NCI-H2107 (cell line): ENCODE measurements at places on chromosomes 1 and 21.

DNA sequence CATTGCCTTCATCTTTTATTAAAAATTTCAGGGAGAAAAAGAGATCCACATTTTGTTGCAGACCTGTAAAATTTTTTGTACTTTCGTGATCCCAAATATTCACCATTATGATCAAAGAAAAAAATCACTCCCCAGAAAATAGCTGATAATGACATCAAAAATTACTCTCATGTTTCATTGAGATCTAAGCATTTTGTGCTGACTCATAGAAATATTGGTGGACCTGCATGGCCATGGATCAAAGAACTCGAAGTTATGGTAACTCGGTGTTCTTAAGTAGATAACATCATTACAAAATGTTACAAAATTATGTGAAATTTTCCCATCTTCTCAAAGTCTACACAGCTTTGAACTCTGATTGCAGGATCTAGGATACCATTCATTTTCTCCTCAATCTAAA, 135.8 kb downstream of the PTGER3 start:
- no peak for DNase-seq

DNA sequence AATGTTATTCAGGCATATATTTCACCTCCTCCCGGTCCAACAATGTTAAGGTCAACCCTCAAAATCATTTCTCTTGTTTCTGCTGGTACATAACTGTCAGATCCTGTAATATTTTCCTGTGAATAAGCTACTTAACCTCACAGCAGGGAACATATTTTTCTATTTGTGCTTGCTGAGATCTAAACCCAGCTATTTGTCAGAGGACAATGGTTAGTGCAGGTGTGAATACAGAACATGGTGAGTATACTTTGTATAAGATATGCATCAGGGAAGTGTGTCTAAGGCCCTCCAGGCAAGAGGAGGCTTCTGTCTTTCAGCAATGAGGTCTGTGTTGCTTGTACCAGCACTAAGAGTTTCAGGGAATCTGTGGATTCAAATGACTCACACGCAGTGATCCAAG, 970.6 kb downstream of the NCAM2 start:
- no peak for DNase-seq

- no peak for DNase-seq
These were observed 17.0 kb downstream of the MCM3AP start for GRCh38 chr21:46268371-46268770.

GRCh38 chr1:109371341-109371739, 26.4 kb downstream of the SORT1 start:
- DNase-seq = no peak

GRCh38 chr1:227016990-227017389, 76.9 kb downstream of the COQ8A start:
- DNase-seq = no peak

DNA sequence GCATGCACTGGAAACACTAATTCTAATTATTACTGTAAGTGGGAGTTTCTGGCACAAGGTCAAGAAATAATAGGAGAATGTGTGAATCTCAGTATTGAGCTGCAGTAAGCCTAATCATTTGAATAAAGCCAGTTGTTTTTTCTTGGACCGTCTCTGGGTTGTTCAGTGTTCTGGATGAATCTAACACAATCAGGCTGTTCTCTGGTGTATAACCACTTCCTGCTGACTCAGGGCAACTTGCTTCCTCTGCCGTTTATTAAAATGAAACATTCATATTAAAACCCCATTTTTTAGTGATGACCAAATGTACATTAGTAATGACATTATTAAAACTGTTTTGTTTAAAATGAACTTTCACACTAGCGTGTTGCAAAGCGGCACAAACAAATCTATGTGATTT, 273.1 kb upstream of the SNX7 start:
- DNase-seq = no peak

DNA sequence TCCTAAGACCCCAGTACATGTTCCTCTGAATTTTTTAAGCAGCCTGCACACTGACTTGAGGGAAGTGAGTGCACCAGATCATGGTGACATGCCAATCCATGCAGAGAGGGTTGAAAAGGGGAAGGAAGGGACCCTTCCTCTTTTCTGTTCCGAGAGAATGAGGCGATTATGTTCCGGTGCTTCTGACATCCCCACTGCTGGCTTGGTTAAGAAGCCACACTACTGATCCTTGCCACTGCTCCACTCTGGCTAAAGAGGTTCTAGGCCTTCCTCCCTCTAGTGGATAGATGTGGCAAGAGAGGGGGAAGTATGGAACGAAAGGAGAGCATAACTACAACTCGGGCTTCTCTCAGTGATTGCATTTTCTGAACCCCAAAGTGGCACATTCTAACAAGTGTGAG, 1.8 kb upstream of the CYB5R1 start:
- DNase-seq = peak; percentile 33

GRCh38 chr1:229808272-229808671, 182.2 kb downstream of the URB2 start:
- no peak for DNase-seq

DNA sequence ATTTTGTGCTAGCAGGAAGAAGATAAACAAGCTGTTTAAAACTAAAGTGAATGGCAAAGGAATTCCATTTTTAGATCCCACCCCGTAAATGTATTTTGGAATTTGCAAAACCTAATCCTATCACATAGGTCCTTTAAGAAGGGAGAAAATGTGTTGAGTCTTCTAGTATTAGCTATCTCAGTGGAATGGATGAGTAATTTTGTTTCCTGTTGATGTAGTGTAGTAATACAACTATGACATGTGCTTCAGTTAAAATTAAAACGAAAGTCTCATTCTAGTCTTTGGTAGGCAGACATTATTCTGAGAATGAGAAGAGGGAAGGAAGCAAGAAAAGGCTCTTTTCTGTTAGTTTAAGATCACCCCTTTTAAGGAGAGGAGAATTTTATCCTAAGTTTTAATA, 265.9 kb upstream of the C1orf105 start:
- DNase-seq = no peak

- no peak for DNase-seq
These were observed 34.8 kb upstream of the PRELP start for GRCh38 chr1:203440771-203441170.

DNA sequence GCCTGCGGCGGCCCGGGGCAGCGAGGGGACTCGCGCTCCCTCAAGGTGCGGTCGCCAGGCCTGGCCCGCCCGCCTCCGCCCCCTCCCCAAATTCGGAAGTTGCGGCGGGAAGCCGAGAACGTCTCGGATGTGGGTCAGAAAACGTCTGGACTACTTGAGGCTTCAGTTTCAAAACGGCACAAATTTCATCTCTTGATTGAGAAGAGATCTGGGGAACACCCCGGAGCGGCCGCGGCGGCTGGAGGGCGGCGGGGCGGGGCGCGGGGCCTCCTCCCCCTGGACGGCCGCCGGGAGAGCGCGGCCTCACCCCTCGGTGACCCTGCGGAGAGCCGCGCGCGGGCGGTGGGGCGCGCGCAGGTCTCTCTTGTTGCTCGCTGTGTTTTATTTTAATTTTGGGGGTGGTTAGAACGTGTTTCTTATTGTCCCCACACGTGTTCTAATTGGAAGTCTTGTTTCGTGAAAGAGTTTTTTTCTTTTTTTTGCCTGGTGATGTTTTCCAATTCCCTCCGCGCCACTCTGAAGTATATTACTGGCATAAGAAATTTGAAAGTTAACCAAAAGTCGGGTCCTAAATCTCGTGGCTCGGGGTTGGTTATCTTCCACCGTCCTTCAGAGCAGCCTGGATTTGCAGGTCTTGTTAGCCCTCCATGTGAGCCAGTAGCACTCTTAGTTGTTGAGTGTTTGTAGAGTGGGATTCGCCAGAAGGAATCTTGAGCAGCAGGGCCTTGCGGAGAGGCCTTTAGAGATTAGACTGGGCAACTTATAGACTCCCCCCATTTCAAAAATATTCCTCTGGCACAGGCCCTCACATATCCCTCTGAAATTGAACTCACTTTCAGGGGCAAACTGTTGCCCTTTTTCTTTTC, 749 bp downstream of the PCBP3 start:
- DNase-seq = no peak

DNA sequence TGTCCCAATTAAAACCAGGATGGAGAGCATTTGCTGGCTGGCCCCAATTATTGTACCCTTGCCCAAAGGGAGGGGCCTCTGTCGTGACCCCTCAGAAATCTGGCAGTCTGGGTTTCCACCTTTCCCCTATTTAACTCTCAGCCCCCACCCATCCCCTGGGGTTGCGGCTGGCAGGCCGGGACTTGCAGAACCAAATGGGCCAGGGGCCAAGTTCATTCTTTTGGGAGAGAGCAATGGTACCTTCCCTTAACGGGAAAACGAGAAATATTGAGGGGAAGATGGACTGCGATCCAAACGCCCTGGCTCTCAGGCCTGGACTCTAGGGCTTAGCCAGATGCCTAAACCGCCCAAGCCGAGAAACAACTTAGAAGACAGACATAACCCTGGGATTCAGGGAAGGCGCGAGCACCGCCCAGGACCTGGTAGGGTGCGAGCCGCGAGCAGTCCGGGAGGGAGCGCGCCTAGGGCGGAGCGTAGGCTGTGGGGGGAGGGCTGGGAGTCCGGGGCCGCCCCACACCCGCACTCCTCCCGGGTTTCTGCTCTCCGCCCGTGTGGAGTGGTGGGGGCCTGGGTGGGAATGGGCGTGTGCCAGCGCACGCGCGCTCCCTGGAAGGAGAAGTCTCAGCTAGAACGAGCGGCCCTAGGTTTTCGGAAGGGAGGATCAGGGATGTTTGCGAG, at the start of gene SLC27A3:
SLC27A3 (plus strand) TSS at position 628 of the 678 bp plus-strand sequence. CDS start 91 bp downstream, outside the sequence.
- DNase-seq = no peak

- no peak for DNase-seq
These were observed 206.8 kb downstream of the SLC45A1 start for GRCh38 chr1:8524627-8525157.

DNA sequence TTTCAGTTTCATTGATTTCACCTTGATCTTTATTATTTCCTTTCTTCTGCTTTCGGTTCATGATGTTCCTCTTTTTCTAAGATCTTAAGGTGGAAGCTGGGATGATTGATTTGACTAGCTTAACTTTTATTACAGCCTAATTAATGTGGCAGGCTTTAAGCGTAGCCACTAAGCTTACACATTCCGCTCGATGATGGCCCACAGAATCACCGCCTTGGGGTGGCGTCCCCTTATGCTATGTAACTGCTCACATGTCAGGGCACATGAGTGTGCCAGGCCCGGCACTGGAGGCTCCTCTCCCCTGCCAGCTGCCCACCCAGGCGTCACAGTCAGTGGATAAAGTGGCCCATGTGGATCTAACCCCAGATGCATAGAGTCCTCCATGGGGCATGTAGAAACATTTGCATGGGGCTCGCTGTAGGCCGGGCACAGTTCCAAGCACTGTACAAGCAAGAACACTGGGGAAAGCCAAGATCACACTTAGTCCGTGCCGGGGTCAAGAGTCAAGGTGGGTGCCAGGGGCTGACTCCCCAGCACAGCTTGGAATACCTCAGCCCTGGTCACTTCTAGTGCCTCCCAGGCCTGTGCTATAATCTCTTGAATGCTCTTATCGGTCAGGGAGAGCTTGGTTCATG, 41.7 kb downstream of the PKNOX1 start:
- DNase-seq = no peak

GRCh38 chr1:118370861-118371260, 185.8 kb upstream of the SPAG17 start:
- DNase-seq = no peak

GRCh38 chr1:203612932-203613682, 13.5 kb upstream of the ATP2B4 start:
- DNase-seq = no peak

- DNase-seq = no peak
These were observed 63.5 kb upstream of the C1orf174 start for GRCh38 chr1:3963554-3963953.

DNA sequence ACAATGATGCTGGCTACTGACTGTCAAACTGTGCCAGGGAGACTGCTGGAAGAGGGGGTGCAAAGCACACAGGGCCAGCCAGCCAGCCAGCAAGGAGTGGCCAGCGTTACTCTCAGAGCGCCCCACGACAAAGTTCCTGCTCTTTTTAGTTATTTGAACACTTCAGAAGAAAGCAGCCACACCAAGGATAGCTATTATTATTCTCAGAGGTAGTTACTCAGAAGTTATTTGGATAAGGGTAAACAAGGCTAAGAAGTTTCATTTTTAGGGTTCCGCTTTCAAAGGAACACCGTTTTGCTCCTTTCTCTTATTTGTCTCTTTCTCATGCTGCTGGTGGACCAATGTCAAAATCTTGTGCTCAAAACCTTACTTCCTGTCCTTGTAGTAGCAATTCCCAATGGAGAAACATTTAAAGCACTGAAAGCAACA, 59.9 kb downstream of the VANGL2 start:
- no peak for DNase-seq

DNA sequence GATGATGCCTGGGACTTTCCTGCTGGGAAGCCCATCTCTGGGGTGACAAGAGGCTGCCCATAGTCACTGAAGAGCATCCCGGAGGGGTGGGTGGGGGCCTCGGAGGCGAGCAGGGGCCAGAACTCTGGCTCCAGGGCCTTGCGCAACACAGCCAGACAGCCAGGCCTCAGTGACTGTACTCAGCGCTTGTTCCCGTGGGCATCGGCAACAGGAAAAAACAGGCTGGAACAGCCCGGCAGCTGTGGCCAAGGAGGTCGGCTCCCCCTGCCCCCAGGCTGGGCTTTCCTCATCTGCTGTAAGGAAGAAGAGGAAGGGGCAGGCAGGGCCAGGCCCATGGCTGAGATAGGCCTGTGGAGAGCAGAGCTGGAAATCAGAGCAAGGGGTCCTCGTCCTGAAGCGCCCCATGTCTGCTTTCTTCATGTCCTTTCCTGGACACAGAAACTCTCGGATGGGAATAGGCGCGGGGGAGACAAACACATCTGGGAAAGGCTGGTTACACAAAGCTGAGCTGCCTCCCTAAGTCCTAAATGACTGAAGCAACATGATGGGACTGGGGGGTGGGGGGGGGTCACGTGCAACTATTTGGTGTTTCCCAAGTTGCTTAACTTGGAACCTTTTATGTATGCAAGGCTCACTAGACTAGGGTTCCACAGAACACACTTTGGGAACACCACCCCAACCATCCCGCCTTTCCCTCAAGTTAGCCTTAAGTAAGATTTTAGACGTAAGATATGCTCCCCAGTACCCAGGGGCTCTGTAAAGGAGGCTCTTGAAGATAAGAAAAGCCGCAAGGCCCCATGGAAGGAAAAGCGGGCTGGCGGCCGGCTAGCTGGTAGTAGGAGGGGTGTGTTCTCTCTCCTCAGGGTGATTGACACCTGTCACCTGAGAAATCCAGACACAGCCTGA, 30.7 kb downstream of the HSPG2 start:
- DNase-seq = no peak

- DNase-seq = no peak
These were observed 754 bp downstream of the PRRC2C start for GRCh38 chr1:171486048-171486519.

GRCh38 chr1:220544901-220545303, 17.0 kb downstream of the MARK1 start:
- no peak for DNase-seq

- no peak for DNase-seq
These were observed 2.7 kb upstream of the RUNX3 start for GRCh38 chr1:24932725-24933294.
